ENCODE measurements at places on chromosomes 7 and 10. TPM values are rescaled to one million over a fixed set of nuclear protein-coding genes. Genes with fewer than 3 reads are reported as not detected.

DNA sequence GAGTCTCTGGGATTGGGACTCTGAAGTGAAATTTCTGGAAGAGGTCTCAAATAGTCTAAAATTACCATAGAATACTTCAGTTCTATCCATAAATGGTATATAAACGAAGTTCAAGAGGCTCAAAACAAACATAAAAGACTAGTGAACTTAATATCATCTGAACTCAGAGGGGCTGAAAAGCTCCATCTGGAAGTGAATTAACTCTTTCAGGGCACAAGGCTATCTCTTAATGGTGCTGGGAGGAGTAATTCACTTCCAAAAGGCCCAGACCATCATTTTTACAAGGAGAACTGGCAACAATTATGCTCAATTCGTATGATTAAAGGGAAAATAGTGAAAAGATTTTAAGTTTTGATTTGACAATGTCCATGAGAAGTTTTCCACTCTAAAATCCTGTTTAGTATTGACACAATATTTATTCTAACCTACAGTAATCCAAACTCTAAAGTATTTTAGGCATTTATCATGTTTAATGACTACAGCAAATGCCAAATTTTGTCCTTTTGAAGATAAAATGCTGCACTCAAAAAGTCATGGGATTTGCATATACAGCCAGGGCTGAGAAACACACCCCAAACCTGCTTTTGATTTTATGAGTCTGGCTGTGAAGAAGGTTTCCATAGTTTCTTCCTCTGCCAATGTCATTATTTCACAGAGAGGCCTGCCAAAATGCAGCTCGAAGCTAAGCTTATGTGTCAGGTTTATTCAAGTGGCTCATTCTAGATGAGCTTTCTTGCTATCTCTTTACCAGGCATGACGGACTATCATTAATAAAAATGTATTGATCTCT, 143.9 kb downstream of the HIBADH start:
- no peaks in the 10 kb centered on the region for H3K36me3 ChIP-seq
- H3K27me3 ChIP-seq: no peaks in the 10 kb centered on the region
- H3K4me3 ChIP-seq: no peak overlapping the region
- H3K27ac ChIP-seq: no peak overlapping the region
- no peaks in the 10 kb centered on the region for H3K4me1 ChIP-seq
- DNase-seq: no peak

DNA sequence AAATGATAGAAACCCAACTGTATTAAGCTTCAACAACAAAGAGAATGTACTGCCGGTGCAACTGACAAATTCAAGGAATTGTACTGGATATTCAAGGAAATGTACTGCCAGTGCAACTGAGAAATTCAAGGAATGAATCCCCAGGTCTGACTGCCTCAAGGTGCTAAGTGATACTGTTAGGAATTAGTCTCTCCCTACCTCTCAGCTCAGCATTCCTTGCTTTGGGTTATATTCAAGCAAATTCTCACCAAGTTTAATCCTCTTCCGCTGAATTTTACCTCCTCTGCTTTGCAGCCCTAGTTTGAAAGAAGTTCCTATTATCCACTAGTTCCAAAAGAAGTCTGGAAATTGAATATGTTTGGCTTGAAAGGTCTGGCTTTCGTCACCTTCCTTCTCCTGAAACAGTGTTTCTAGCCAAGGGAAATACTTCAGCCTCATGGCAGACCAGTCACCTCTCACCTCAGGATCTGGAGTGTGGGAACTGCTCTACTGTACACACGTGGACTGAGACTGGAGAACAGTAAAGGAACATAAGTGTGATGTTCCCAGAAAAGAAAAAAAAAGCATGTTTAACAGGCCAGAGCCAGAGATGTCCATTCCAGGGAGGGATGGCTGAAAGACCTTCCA, 60.4 kb downstream of the SORCS1 start:
- no peaks in the 10 kb centered on the region for H3K27me3 ChIP-seq
- H3K27ac ChIP-seq: no peak overlapping the region
- no peak overlapping the region for H3K4me3 ChIP-seq
- no peaks in the 10 kb centered on the region for H3K36me3 ChIP-seq
- no peak for DNase-seq

DNA sequence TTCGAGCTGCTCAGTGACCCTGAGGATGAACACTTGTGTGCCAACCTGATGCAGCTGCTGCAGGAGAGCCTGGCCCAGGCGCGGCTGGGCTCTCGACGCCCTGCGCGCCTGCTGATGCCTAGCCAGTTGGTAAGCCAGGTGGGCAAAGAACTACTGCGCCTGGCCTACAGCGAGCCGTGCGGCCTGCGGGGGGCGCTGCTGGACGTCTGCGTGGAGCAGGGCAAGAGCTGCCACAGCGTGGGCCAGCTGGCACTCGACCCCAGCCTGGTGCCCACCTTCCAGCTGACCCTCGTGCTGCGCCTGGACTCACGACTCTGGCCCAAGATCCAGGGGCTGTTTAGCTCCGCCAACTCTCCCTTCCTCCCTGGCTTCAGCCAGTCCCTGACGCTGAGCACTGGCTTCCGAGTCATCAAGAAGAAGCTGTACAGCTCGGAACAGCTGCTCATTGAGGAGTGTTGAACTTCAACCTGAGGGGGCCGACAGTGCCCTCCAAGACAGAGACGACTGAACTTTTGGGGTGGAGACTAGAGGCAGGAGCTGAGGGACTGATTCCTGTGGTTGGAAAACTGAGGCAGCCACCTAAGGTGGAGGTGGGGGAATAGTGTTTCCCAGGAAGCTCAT, 1.1 kb downstream of the DDIT4 start:
- H3K36me3 ChIP-seq: peaks cover 7% of the 10 kb centered on the region
- peak overlapping the region; percentile 97 for H3K27ac ChIP-seq
- H3K4me3 ChIP-seq: peak overlapping the region; percentile 94
- H3K4me1 ChIP-seq: peaks cover 5% of the 10 kb centered on the region
- no peaks in the 10 kb centered on the region for H3K27me3 ChIP-seq

DNA sequence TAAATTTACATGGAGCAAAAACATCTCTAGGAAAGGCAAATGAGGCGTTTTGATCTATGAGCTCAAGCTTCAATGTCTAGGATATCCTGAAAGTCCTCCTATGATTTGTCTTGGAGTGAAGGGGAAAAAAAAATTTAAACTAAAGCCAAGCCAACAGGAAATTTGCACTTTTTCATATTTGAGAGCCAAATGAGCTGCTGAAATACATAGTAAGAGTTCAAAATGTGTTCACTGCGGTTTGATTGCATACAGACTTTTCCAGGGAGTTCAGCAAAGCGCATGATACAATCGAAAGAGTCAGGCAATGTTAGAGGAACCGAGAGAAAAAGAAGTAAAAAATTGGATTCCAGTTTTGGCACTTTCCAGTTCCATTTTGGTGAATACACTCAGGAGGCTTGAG, 633.4 kb upstream of the MGMT start:
- no peak for DNase-seq
- no peaks in the 10 kb centered on the region for H3K4me1 ChIP-seq
- no peaks in the 10 kb centered on the region for H3K36me3 ChIP-seq
- no peak overlapping the region for H3K27ac ChIP-seq

DNA sequence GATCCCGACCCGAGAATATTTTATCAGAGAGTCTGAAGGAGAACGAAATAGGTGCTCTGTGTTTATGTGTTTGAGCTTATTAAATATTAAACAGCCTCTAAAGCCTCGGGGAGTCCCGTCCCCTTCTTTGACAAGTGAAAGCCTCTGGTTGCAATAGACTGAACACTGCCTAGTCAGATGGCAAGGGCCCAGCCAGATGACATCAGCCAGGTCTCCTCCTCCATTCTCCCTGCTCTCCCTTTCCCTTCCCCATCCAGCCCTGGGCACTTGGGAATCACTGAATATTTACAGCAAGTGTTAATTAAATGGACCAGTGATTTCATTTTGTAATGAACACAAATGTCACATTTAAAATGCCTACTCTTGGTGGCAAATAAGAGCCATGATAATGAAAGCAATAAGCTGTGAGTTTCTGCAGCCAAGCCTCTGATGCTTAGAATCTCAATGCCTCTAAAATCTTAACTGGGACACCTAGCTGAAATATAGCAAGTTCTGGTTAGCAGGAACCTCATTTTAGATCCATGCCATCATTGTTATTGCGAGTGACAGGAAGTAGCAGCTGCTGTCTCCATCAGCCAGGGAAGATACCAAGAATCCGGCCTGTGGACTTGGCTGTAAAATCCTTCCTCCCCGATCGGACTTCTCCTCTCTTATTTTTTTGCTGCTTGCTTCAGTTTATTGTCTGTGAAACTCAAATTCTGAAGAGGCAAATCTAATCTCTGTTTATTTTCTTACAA, 202.1 kb downstream of the PRPF18 start:
- no peak overlapping the region for H3K27ac ChIP-seq
- H3K4me1 ChIP-seq: no peaks in the 10 kb centered on the region
- no peaks in the 10 kb centered on the region for H3K27me3 ChIP-seq
- DNase-seq: no peak
- no peak overlapping the region for H3K4me3 ChIP-seq
- H3K36me3 ChIP-seq: no peaks in the 10 kb centered on the region

GIMAP7 gene
- total RNA-seq: 3.5 TPM

DIP2C gene
- total RNA-seq: 8.5 TPM

BTBD16 gene
- total RNA-seq: 0.43 TPM
